ENCODE measurements at places on chromosomes 6 and 20.

DNA sequence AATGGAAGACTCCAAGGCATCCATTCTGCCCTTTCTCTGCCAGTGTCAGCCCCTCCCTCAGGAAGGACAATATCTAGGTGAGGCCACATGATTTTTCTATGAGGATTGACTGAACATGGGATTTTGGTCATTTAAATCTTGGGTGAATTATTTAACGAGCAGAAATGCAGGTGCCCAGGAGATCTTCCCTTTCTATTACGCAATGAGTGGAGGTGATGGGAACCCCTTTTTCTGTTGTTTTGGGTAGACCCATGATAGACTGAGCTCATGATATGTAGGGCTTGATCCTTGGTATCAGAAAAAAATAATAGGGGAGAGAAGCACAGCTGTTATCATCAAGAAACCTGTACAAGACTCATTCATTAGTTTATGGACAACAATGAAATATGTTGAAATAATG, 112.6 kb upstream of the SPTLC3 start:
- H3K4me1 ChIP-seq, result no peaks in the 10 kb centered on the region
- no peak overlapping the region for H3K27ac ChIP-seq
- H3K27me3 ChIP-seq, result no peaks in the 10 kb centered on the region
- H3K36me3 ChIP-seq, result no peaks in the 10 kb centered on the region
- no peak for DNase-seq

DNA sequence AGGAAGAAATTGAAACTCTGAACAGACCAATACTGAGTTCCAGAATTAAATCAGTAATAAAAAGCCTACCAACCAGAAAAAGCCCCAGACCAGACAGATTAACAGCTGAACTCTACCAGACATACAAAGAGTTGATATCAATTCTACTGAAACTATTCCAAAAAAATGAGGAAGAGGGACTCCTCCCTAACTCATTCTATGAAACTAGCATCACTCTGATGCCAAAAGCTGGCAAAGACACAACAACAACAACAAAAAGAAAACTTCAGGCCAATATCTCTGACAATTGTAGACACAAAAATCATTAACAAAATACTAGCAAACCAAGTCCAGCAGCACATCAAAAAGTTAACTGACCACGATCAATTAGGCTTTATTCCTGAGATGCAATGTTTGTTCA, 246.0 kb upstream of the RUNX2 start:
- H3K4me3 ChIP-seq, result no peak overlapping the region
- no peaks in the 10 kb centered on the region for H3K27me3 ChIP-seq
- DNase-seq, result no peak
- H3K4me1 ChIP-seq, result peaks cover 23% of the 10 kb centered on the region

- no peak overlapping the region for H3K27ac ChIP-seq
- no peak for DNase-seq
- no peak overlapping the region for H3K4me3 ChIP-seq
- no peaks in the 10 kb centered on the region for H3K36me3 ChIP-seq
Observed at GRCh38 chr6:37612475-37612874, 85.2 kb downstream of the MDGA1 start.

DNA sequence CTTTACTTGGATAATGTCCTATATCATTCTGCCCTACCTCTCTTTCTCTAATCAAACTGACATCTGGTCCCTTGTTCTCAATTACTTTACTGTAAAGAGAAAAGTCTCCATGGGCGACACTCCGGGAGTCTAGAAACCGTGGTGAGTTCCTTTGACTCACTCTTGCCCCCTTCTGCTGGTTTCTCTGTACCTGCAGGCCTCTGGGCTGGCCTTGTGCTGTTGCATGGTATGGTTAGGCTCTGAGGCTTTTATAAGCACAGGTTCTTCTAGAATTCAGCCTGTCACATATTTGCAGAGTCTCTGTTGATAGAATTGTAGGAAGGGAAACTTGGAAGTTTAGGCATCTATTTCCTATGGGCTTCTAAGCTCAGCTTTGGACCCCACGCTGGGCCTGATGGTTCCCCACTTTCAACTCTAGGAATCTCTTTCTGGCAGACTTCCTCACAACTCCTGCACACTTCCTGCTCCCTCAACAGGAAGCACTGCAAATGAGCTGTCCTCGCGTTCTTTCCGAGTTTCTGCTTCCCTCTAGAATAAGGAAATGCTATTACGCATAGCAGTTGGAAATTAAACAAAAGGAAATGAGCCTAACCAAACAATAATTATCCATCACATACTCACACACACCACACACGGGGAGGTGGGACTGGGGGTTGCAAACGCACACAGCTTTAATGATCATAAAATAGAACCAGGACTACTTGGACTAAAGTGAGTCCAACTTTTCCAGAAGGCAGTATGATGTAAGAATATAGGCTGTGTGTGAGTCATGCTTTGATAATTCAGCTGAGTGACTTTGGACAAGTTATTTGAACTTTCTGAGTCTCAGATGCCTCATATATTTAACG, 683.3 kb downstream of the QKI start:
- no peak for DNase-seq
- no peaks in the 10 kb centered on the region for H3K36me3 ChIP-seq
- H3K27me3 ChIP-seq, result peaks cover 9% of the 10 kb centered on the region
- no peak overlapping the region for H3K4me3 ChIP-seq
- H3K27ac ChIP-seq, result no peak overlapping the region

- H3K36me3 ChIP-seq, result peaks cover 89% of the 10 kb centered on the region
- DNase-seq, result no peak
- no peak overlapping the region for H3K4me3 ChIP-seq
- no peaks in the 10 kb centered on the region for H3K4me1 ChIP-seq
- H3K27ac ChIP-seq, result no peak overlapping the region
Observed at GRCh38 chr6:37373822-37374471, 20.2 kb downstream of the RNF8 start.

GRCh38 chr6:150395388-150396009, 26.7 kb downstream of the IYD start:
- H3K27me3 ChIP-seq, result peaks cover 16% of the 10 kb centered on the region
- peak; percentile 38 for DNase-seq
- H3K4me1 ChIP-seq, result no peaks in the 10 kb centered on the region

GRCh38 chr20:8449123-8449522, 317.1 kb downstream of the PLCB1 start:
- no peak overlapping the region for H3K4me3 ChIP-seq
- no peak for DNase-seq
- peaks cover 2% of the 10 kb centered on the region for H3K4me1 ChIP-seq
- H3K36me3 ChIP-seq, result no peaks in the 10 kb centered on the region

- H3K4me1 ChIP-seq, result peaks cover 90% of the 10 kb centered on the region
- DNase-seq, result peak; percentile 57
- H3K27me3 ChIP-seq, result no peaks in the 10 kb centered on the region
Observed at GRCh38 chr6:127812985-127813698, 87.7 kb downstream of the THEMIS start.

DNA sequence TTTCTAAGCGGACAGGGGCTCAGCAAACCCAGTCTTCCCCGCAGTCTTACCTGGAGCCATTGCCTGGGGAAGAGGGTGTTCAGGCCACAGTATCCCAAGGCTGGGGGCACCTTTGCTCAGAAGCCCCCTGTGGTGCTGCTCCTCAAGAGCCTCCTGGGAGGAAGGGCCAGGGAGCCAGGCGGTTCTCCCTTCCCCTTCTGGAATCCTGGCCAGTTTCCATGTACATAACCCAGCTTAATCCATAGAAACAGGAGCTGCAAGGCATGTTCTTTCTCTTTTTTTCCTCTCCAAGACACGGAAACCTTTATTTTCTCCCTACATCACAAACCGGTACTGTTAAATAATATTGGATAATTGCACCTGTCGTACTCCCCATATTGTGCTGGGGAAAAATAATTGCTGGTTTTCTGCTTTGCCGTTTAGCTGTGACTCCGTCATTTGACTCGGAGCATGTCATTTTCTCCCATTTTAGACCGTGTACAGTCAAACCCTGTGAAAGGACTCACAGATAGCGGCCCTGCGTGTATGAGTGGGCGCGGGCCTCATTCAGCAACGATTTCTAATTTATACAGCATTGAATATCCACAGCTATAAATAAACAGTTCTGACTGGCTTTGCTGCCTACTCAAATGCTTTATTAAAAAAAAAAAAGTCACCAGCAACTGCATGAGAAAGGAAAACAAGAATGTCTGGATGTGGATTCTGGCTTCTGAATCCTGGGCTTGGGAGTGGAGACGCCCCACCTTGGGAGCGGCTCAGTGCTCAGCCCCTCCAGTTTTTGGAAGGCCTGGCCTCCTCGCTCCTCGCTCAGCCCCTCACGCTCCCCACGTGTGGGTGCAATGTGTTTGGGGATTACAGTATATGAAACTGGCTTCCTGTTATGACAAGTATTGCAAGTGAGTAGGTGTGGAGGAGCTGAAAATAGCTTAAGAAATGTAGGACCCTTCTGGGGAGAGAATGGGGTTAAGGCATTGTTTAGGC, 67.3 kb downstream of the ADTRP start:
- H3K27ac ChIP-seq, result peak overlapping the region; percentile 97
- DNase-seq, result peak; percentile 83
- H3K36me3 ChIP-seq, result peaks cover 51% of the 10 kb centered on the region
- no peaks in the 10 kb centered on the region for H3K27me3 ChIP-seq

DNA sequence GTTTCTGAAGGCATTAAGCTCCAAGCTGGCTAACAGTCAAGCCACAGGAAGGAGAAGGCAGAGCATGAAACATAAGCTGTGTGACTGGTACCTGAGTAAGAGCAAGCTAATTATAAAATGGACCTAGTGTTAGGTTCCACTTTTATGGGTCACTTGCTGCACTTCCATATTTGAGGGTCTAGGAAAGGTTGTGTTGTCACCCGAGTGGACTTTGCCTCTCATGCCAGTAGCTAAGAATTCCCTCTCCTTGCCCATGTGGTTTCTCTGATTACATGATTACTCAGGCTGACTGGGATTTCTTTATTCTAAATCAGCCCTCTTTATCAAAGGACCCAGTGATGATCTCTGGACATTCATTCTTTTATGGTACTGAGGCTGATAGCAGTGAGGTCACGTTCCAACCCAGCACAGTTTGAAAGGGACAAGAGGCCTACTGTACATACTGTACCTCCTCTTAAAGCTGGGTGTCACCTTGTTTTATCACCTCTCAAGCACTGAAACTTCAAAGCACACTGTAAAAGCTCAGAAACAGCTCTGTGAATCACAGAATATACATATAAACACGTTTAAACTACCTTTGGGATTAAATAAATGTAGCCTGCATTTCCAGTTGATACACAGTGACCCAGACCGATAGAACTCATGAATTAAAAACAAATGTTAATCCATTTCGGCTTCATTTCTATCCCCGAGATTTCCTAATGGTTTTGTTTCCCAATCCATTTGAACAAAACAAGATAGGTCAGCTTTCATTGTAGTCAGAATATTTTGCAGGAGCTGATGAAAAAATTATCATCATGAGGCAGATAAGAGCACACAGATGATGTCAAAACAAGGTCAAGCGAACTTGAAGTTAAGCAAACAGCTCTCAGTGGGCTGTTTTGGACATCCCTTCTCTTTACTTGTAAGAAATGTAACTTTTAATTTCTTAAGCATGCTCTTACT, 96.5 kb downstream of the ALDH8A1 start:
- peaks cover 8% of the 10 kb centered on the region for H3K27me3 ChIP-seq
- no peaks in the 10 kb centered on the region for H3K4me1 ChIP-seq
- H3K36me3 ChIP-seq, result no peaks in the 10 kb centered on the region
- DNase-seq, result no peak
- H3K27ac ChIP-seq, result no peak overlapping the region
- H3K4me3 ChIP-seq, result no peak overlapping the region

DNA sequence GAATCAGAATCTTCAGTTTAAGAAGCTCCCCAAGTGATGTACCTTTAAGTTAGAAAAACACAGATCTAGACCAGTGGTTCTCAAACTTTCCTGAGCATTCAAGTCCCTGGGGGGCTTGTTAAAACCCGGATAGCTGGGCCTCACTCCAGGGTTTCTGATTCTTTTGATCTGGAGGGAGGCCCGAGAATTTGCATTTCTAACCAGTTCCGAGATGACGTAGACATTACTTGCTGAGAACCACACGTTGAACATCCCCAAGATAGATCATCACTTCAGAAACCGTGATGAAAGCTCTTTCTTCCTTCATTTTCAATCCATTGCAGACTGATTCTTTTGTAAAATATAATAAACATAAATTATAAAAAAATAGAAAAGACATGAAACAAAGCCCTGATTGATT, 40.7 kb upstream of the KIF16B start:
- H3K36me3 ChIP-seq, result no peaks in the 10 kb centered on the region
- no peak for DNase-seq
- no peaks in the 10 kb centered on the region for H3K4me1 ChIP-seq
- H3K27me3 ChIP-seq, result peaks cover 14% of the 10 kb centered on the region
- no peak overlapping the region for H3K27ac ChIP-seq

Data from activated T-cell treated with anti-CD3 and anti-CD28 coated beads, Interleukin-2, amount 50 U/mL, for 24 hours (primary cell).